ENCODE measurements at places on chromosomes 16 and 17.
A peak's percentile ranks its signal among the peaks of the same experiment; 100 is the strongest.

DNA sequence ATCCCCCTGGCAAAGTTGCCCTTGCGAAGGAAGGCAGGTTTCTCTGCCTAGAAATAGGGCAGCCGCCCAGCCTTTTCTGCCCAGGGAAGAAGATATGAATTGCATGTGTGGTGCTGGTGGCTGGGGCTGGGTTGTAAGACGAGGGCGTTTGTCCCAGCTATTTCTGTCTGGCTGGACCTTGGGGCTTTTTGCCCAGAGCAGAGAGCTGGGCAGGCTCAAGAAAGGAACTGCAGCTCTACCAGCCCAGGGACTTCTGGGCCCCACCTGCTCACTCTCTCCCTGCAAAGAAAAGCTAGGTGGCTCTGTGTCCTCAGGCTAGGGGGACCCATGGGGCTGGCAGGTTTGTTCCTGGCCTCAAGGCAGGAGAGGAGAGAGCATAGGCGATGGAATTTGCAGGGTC, 586 bp downstream of the CACNG1 start:
- DNase-seq, result no peak

GRCh38 chr17:39001703-39002637, 34.8 kb upstream of the FBXO47 start:
- DNase-seq, result no peak

- no peak for DNase-seq
Observed at GRCh38 chr17:53722407-53722806, 100.3 kb upstream of the KIF2B start.

DNA sequence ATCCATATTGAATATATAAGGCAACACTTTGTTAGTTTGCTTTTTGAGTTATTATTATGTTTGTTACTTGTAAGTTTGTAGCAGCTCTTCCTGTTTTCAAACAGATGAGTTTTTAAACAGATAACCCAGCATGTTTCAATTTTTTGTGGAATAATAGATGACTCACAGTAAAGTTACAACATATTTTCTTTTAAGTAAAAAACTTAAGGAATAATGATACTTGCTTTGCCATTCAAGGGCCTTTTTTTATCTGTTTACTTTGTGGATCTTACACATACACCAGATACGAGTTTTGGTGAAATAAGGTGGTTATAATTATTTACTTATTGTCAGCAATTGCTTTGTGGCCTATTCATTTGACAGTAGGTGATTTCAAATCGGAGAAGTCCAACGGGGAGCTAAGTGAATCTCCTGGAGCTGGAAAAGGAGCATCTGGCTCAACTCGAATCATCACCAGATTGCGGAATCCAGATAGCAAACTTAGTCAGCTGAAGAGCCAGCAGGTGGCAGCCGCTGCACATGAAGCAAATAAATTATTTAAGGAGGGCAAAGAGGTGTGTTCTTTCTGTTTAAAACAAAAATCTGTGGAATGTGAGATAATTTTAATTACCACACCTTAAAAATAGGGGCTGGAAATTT, 66.3 kb downstream of the BPTF start:
- DNase-seq, result no peak

DNA sequence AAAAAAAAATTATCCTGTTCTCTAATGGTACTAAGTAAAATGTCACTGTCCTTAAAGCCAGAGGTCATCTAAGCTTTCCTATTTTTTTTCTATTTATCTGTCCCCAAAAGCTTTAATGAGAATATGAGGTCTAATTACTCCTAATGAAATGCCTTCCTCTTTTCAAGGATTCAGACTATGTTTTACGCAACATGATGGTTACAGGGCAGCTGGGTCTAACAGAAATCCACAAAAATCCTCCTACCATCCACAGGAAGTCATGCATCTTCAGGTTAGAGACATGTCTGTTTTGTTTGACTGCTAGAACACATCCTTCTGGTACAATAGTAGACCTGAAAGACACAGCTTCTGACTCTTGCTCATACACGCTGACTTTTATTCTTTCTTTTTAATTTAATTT, 29.7 kb upstream of the NSRP1 start:
- DNase-seq, result no peak

DNA sequence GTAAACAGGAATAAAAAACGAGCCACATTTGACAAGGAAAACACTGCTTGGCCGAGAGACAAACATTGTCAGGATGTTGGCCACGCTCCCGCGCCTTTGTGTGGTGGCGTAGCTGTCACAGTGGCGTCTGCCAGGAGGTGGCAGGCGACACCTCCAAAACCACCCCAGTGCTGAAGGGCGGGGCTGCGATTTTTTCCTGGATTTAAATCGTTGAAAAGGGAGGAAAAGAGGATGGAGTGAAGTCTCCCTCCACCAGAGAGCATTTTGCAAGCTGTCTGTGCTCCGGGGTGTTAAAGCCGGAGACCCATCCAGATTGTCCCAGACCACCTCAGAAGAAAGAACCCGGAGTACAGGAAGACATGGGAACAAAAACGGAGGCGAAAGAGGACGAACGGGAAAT, 12.7 kb downstream of the MRM3 start:
- peak; percentile 44 for DNase-seq

- no peak for DNase-seq
Observed at GRCh38 chr17:36813957-36814563, 123.2 kb upstream of the LHX1 start.

- peak; percentile 41 for DNase-seq
Observed at GRCh38 chr17:61837175-61838051, 25.9 kb downstream of the BRIP1 start.

- DNase-seq, result no peak
Observed at GRCh38 chr17:73089322-73090317, 2.9 kb downstream of the SLC39A11 start.

- DNase-seq, result no peak
Observed at GRCh38 chr17:39965017-39965699, 2.4 kb downstream of the GSDMA start.

- no peak for DNase-seq
Observed at GRCh38 chr16:81497690-81498089, 53.1 kb downstream of the CMIP start.

- no peak for DNase-seq
Observed at GRCh38 chr17:70137451-70138230, 31.7 kb upstream of the KCNJ2 start.

DNA sequence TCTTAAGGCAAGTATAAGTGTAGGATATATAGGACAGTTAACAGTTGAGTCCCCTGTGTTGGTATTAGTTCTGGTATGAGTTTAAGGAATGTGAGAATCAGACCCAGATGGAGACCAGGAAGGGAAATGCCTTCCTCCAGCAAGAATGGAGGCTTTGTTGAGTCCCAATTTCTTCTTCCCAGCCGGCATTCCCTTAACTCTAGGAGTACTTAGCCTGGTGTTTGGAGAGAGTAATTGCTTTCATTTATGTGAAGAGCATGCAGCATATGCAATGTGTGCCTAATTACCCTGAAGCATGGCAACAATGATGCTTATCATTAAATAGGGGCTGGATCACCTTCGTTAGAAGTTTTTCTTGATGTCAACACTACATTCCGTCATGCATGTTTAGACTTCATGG, 225.9 kb upstream of the XYLT1 start:
- DNase-seq, result no peak

- DNase-seq, result no peak
Observed at GRCh38 chr16:69404275-69404805, 18.5 kb upstream of the TERF2 start.

DNA sequence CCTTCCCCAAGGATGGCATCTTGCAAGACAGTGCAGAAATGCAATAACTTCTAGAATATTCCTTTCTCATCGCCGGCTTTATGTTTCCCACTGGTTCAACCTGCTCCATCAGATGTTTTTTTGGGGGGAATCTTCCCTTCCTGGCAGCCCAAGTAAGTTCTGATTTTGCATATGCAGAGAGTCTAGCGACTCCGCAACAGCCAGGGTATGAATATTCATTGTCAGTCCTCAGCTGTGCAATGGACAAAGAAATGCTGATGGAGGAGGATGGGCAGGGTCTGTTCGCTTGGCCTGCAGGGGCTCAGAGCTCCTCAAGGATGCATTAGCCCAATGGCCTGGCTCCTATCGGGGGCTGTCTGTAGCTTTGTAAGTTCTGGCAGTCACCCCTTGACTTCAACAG, 358.8 kb upstream of the CCL2 start:
- DNase-seq, result no peak

DNA sequence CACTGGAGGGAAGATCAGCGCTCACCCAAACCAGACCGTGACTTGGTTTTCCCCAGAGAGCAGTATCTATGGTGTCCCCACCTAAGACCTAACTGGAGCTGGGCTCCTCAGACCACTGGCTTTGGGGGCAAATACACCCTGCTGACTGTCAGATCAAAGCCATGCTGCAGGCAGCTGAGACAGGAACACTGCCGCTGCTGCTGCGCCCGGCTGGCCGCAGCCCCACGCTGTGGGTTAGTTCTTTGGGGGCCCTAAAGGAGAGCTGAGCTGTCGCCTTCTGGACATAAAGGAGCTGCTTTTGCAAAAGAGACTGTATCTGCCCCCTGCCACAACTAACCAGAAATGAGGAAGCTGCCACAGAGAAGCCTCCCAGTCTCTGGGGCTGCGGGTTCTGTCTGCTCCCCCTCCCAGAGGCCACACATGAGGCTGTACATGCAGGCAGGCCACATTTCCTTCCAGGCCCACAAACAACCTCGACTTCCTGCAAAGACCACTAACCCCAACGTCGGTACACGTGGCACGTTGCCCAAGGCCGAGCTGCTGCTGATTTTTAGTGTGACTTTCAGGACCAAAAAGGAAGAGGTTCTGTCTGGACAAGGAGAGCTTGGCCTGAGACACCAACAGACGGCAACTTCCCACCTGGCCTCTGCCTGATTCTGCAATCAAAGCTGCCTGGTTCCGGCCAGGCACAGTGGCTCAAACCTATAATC, 18.2 kb upstream of the ABR start:
- peak; percentile 44 for DNase-seq

GRCh38 chr17:227946-228615, 46.6 kb upstream of the DOC2B start:
- DNase-seq, result no peak

DNA sequence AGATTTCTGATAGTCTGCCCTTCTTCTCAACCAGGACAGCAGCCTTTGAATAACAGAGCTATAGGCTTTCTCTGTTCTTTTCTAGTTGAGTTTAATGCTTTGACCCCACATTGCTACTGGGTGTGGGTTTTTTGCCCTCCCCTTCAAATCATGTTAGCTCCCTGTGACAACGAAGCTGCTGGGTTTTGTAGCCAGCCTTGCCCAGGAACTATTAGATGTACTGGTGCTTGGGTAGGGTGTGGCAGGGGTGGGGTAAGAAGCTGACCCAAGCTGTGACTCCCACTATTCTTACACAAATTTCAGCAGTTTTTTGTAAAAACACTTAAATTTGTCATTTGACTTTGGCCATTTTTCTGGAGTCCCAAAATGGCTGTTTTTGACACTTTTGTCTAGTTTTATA, 69.7 kb downstream of the NLK start:
- DNase-seq, result no peak

- no peak for DNase-seq
Observed at GRCh38 chr17:39808409-39808997, 55.6 kb downstream of the IKZF3 start.

Data from activated CD4-positive, alpha-beta T cell treated with anti-CD3 and anti-CD28 coated beads, Interleukin-2, amount 50 U/mL, for 1 hour (primary cell).